ENCODE measurements at places on chromosomes 4 and X.

DNA sequence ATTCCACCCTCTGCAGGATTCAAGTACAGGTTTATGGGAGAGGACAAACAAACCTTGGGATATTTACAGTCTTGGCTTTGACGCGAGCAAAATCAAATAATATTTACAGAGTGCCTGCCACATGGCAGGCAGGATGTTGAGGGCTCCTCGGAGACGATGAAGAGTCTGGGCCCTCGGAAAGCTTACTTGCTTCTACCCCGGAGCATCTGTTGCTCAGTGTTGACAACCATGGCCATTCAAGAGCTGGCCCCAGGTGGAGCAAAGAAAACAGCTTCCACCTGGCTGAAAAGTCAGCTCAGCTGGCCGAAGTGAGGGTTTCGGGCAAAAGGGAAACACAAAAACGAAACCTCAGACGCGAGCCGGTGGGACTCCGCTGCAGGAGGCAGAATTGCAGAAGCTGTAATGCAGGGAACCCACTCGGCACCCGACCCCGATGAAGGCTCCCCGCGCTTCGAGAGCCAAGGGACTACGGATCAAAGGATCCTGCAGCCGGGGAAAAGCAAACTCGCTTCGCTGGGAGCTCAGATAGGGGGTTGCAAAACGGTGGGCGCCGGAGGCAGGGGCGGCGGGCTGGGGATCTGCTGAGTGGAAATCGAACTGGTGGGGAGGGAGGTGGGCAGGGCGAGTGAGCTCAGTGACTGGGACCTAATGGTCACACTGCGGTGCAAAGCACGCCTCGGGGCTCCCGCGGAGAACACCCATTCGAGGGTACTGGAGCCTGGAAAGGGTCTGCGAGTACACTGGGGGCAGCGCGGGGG lies 805 bp downstream of the ATP8A1 start:
- no peak for DNase-seq

- DNase-seq, result no peak
Measured at GRCh38 chr4:55770662-55771061, 48.9 kb upstream of the EXOC1L start.

DNA sequence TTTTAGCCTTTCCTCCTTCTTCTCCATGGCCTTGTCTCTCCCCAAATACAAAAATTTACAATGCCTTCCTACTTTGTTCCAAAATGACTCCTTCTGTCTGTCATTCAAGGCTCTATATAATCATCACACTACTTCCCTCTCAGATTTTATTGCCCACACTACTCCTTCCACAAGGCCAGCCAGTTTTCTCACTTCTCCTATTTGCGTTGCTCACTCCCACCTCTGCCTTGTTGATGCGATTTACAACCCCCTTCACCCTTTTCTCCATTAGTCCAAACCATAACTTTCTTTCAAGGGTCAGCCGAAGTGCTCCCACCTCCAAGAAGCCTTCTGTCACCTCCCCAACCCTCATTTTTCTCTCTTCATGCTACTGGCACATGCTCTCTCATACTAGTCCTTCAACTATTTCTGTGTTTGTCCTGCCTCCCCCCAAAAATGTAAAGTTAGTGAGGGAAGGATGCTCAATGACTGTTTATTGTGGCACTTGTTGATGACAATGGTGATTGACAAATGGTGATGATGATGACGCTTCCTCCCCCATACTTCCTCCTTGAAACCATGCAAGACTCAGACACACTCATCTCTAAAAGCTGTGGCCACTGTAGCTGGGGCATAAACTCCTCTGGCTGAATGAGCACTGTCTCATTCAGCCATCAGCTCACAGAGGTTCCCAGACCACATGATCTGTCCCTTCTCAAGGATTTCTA lies 2.7 kb upstream of the XKRX start:
- no peak for DNase-seq

DNA sequence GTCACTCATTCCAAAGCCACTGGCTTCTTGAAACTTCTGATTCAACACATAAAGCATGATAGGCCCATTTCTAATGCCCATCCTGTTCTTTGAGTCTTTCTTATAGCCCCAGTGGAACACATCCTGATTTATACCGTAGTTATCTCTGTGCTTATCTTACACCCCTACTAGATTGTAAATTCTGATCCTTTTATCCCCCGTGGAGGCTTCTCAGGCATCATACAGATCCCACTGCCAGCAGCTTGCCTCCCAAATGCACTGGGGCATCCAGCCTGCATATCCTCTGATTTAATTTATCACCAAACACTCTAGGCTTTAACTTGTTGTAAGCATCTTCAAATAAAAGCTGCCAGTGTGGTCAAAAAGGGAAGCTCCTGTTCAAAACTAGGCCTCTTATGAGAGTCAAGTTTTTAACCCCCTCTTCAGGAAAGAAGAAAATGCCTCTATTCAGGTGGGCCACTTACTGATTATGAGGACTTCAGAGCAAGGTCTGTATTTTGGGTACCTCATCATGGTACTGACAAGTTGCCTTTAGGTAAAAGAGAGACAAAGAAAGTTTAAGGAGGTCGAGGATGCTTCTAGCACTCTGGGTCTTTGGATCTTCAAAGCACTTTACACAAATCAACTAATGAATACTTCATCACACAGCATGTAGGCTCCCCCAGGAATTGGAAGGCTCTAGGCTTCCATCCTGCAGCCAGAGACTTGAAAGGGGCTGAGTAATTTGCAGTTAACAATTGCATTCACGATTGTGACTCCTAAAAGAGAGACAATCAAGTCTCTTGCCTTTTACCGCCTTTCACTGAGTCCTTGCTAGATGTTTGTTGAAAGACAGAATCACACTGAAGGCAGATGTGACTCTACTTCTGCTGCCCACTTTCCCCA lies 95.8 kb upstream of the LDB2 start:
- no peak for DNase-seq

GRCh38 chr4:158164768-158165213 lies 8.0 kb downstream of the GASK1B start:
- no peak for DNase-seq

- no peak for DNase-seq
Measured at GRCh38 chr4:125091101-125091500, 223.7 kb upstream of the FAT4 start.

DNA sequence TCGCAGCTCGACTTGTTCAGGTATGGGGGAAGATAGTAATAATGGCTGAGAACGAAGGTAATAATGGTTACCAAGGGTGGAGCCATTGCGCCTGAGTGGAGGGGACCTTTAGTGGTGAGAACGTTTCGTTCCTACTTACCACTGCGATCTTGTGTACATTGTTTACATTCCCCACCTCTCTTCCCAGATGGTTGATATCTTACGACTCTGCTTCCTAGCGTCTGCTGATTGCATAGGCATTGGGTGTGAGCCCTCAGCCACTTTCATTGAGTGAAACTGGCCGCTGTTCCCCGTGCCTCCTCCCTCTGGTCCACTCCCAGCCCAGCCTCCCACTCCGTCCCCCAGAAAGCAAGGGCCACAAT lies 850 bp downstream of the IGBP1 start:
- DNase-seq, result peak; percentile 54

- no peak for DNase-seq
Measured at GRCh38 chr4:40466789-40467188, 131.7 kb downstream of the CHRNA9 start.

DNA sequence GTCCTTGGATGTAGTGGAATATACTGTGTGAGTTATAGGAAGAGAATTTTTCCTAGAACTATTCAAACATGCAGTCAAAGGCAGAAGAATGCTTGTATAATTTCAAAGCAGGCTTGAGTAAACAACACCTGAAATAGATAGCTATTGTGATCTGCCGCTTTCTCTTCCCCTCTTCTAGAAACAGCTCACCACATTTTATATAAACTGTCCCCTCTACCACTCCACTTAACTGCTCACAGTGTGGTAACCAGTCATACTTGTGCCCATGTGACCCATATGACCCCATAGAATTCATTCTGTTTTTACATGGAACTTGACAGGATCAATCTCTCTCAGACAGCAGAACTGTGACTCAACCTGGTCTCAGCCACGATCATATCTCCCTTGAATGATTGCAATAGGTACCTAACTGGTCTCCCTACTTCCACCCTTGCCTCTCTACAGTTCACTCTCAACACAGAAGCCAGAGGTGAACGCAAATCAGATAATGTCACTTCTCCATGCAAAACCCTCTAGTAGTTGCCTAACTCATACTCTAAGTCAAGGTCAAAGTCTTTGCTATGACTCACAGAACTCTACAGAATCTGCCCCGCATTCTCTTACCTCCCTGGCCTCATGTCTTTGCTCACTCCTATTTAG lies 85.6 kb upstream of the EFHC2 start:
- DNase-seq, result no peak

DNA sequence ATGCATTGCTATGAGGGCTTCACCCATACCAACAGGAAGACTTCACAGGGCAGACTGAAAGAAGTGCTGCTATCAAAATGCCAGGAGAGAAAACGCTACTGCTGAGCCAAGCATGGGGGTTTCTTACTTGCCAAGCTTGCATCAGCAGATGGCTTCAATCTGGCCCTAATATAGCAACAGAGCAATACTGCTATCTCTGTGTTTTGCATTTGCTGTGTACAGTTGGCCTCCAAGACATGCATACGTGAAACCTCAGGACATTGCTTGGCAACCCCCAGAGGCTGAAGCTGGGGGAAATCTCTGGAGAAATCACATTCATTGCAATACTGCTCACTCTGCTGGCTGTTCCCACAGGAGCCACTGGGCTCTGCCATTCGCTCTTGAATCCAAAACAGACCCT lies 127.2 kb upstream of the GPC4 start:
- no peak for DNase-seq

- no peak for DNase-seq
Measured at GRCh38 chr4:60944060-60944459, 256.1 kb upstream of the ADGRL3 start.

GRCh38 chr4:58734030-58734674 lies 1624.0 kb upstream of the IGFBP7 start:
- DNase-seq, result no peak

DNA sequence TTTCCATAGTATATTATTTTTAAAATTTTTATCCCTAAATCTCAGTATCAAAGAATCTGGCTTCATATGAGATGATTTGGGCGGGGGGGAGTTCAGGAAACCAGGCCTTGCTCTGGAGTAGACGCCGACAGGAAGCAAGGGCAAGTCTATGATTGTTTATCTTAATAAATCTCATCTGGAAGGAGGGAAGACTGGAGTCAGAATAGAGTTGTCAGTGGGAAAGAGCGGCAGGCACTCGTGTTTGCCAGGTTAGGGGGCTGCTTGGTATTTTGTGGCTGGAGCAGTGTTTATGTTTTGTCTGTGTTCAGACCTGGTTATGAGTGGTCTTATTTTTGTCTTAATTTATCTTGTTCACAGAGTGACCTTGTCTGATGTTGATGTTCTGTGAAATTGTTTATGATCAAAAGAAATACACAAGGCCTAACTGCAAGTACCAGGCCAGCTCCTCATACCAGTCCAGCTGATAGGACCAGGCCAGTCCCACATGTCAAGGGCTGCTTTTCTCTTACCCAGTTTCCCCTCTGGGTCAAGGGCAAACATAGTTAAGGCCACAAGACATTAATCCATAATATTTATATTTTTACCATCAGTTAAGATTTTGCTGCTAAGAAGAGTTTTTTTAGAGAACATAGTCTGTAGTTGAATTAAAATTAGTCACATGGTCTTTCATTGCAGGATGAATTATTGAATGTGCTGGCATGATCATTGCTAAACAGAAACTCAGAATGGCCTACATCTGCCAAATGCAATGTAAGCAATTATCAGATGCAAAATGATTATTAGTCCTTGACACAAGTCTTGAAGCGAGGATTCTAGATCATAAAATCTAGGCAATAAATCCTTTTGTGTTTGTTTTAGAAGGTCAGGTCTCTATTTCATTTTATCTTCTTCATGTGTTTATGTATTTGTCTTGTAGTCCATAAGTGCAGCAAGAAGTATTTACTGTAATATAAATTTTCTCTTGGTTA lies 176.5 kb downstream of the GASK1B start:
- DNase-seq, result no peak

GRCh38 chr4:22703912-22704311 lies 11.2 kb downstream of the GBA3 start:
- no peak for DNase-seq

DNA sequence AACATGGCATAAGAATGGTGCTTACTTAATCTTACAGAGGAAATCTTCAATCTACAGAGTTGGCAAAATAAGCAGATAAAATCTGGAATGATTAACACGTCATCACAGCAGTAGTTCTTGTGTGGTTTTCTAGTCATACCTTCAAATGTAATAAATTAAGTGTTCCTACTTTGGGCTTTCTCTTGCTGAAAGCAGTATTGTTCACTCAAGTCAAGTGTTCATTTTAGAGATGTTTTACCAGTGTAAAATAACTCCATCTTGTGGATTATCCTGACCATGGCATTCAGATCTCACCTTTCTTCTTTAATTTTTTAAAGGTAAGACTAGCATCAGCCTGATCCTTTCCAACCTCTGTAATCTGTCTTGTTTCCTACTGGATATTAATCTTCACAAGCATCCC lies 72.9 kb downstream of the ADAMTS3 start:
- no peak for DNase-seq

GRCh38 chr4:57037982-57038604 lies 59.4 kb downstream of the POLR2B start:
- peak; percentile 19 for DNase-seq

GRCh38 chr4:118783887-118784286 lies 52.0 kb downstream of the SEC24D start:
- DNase-seq, result no peak

DNA sequence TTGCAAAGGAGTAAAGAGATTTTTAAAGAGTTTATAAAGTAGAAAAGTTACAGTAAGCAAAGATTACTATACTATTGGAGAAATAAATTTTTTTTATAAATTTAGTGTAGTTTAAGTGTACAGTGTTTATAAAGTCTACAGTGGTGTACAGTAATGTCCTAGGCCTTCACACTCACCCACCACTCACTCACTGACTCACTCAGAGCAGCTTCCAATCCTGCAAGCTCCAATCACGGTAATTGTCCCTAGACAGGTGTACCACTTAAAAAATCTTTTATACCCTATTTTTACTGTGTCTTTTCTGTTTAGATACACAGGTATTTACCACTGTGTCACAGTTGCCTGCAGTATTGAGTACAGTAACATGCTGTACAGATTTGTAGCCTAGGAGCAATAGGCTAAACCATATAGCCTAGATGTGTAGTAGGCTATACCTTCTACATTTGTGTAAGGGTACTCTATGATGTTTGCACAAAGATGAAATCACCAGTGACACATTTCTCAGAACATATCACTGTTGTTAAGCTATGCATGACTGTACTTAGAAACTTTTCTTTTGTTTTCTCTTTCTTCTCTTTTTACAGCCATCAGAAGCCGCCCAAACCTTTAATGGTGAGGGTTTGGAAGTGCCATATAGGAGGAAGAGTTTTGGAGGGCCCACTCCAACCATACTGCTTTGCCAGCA lies 11.8 kb upstream of the SH3RF1 start:
- DNase-seq, result no peak

DNA sequence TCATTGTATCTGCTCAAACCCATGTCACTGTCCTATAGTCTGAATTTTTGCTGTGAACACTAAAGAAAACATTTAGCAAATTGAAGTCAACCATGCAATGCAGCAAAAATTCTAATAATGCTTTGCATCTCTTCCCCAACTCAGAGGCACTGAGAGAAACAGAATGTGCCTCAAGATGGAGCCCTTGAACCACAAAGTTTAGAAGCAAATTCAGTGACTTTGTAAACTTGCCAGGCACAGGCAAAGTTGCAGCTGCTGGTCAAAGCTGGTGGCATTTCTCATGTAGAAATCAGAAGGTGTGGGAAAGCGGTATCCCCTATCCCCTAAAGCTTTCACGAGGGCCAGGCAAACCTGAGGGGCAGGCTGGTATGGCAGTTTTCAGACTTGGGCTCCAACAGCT lies 121.7 kb upstream of the DIPK2B start:
- no peak for DNase-seq

GRCh38 chr4:141391771-141392170 lies 171.1 kb downstream of the ZNF330 start:
- no peak for DNase-seq

GRCh38 chr4:147578051-147578476 lies 39.1 kb upstream of the TMEM184C start:
- DNase-seq, result no peak

Measured in DMS79 (cell line).